ENCODE measurements at places on chromosomes 12 and 14.

DNA sequence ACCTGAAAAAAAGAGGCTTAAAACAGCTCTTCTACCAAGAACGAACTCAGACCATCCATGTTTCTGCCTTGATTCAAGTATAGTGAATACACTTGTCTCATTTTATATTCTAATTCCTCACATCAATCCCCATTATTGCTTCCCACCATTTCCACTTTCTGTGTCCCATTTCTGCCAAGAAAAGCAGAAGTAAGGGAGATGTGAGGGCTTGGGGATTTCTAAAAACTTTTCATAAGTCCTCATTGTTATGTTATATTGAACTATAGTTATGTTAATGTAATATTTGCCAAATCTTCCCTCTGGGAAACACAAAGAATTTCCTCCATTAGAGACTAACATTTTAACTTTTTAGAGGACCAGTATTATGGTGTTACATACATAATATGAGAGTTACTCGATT is 48.2 kb upstream of the PSMA6 start:
- no peak for DNase-seq

DNA sequence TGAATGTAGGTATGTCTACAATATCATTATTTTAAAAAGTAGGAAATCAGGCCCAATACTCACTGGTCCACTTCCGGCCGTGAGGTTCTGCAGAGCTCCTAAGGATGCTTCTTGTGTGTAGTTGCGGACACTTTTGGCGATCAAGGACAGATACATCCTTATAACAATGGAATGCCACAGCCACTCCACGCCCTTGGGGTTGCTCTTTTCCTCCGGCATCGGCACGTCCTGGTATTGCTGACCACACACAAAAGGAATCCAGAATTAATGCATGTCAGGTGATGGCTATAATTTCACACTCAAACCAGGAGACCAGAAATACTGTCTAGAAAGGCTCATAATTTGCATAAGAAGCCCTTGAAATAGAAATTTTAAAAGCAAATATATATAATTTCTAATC is 65.6 kb upstream of the YARS2 start:
- no peak for DNase-seq

- no peak for DNase-seq
These were observed 71.2 kb downstream of the LGMN start for GRCh38 chr14:92677087-92677668.

DNA sequence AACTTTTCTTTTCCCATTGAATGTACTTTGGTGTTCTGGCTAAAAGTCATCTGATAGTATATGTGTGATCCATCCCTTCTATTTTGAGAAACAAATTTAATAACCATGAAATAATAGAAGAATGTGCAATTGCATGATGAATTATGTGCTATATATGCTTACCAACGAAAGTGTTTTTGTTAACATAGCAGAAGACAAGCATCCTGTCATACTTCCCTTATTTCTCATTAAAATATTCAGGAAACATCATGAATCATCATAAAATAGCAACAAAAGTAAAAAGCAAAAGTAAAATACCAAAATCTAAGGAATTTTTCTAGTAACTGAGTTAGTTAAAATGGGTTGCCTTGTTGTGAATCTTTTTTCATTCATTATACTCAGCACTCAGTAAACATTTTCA is 409.0 kb upstream of the PDE3A start:
- no peak for DNase-seq

DNA sequence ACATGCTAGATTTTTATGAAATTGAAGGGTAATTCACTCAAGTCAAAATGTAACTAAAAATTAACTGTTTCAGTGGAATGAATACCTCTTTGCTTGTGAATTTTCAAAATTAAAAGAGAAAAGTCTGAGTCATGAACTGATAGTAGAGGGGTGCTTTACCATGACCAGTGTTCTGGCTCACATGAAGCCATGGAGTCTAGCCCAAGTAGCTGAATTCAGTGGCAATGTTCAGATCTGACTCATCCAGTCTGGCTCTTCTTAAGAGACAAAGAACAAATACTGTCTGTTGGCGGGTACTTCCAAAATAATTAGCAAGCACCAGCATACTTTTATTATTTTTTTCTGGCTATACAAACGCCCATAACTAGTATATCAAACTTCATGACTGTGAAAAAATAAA is 366.3 kb upstream of the GARIN6 start:
- no peak for DNase-seq

- DNase-seq: no peak
These were observed 767.9 kb downstream of the TMEM121 start for GRCh38 chr14:106294324-106294723.

DNA sequence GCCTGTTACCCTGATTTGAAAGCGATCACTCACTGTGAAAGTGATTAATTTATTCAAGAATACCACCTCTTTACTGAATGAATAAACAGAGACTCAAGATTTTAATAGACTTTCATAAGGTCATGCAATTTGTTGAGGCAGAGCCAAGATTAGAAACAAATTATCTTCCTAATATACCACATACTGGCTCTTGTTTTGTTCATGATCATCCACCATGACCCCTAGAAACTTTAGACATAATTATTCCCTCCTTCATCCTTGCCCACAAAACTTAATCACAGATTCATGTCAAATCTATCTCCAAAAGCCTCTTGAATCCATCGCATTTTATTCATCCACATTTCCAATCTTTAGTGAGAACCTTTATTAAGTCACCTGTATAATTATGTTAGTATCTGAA is 152.3 kb downstream of the ATXN7L3B start:
- DNase-seq: no peak

Measured in NCI-H1930 (cell line).